Lower leg skin (tissue), 4 donors: ENCODE measurements at places on chromosomes 13 and 19.

- DNase-seq = no peak
Observed at GRCh38 chr13:110464556-110465333, 96.8 kb downstream of the RAB20 start.

- no peak for DNase-seq
Observed at GRCh38 chr13:73781384-73781783, 352.8 kb downstream of the KLF12 start.

GRCh38 chr13:111666164-111666776 is 345.8 kb downstream of the TEX29 start:
- DNase-seq = no peak

DNA sequence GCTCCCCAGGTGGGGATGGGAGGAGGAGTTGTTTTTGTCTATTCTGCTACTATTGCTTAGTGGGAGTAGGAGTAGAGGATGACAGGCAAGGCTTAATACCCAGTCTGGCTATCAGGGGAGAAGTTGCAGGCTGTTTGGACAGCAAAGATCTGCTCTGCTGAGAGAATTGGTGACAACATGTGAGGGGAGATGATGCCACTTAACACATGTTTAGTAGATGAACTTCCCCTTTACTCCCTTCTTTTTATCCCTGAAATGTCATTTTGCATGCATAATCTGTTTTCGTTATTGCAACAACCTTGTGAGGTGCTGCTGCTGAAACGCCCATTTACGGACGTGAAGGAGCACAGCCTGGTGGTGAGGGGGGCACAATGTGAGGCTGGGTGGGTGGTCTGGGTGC is 3.0 kb upstream of the CYP4F12 start:
- no peak for DNase-seq

DNA sequence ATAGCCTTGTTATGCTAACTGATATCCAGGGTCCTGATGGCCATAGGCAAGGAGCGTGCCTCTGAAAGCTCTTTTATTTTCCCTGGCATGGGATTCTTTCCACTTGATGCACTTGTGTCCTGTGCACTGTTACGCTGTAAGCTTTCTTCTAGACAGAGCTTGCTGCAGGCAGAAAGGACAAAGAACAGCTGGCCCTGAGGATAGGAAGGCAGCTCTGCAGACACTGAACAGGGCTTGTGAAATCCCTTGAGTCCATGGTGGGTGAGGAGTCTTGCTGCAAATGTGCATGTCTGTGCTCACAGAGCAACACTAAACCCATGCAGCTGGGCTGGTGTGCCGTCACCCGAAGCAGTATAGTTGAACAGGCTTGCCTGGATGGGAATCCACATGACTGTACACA is 126.6 kb downstream of the AKAP11 start:
- DNase-seq = no peak
